Bronchial epithelial cell (primary cell): ENCODE measurements at places on chromosomes 16 and 17. TPM values are rescaled to one million over a fixed set of nuclear protein-coding genes. Genes with fewer than 3 reads are reported as not detected.

DNA sequence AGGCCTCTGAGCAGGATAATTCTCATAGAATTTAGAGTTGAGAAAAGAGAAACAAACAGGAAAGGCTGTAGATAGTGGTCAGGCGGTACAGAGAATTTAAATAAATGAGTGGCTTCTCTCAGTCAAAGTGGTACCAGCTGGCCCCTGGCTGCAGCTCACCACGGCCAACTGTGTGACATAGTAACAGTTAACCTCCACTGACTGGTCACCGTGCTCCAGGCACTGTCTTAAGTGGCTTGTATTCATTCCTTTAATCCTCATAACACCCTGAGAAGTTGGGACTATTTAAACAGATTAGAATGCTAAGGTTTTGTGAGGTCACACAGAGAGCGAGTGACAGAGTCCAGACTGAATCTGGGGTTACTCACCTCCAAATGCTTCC lies 108.9 kb downstream of the GNAO1 start:
- DNase-seq = no peak

- DNase-seq = no peak
These were observed 48.4 kb downstream of the COTL1 start for GRCh38 chr16:84569382-84569987.

Gene HSD17B2
- total RNA-seq = 10.4 and 63.7 TPM in 2 replicates

Gene KCTD13
- total RNA-seq = 8.2 and 12.2 TPM in 2 replicates

DNA sequence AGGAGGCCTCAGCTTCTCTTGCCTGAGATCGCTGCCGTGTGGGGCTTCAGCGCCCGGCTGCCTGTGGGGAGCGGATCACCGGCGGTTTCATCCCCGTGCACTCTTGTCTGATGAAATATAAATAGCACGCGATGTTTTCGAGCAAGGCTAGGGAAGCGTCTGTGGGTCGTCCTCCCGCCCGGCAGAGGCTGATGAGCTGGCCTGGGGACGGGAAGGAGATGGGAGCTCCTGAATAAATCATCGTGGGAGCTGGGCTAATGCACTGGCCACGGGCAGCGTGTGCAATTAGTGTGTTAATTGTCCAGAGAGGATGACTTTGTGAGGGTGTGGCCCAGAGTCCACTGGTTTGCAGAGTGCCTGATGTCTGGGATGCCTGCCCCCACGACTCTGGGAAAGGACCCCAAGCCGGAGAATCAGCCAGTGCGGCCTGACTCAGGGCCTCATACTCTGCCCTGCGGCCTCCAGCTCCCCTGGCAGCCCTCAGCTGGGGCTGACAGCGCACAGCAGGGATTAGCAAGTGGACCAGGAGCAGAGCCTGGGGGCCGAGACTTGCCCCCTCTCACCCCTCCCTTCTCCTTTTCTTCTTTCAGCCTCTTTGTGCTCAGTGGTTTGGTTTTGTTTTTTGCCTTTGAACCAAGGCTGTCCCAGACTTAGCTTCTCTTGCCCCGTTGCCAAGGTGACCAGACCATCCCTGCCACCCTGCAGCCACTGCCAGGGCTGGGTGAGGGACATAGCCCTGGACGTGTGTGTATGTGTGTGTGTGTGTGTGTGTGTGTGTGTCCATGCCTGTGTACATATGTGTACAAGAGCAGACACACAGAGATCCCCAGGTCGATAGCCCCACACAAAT lies 21.4 kb downstream of the KCNJ12 start:
- DNase-seq = no peak

GRCh38 chr17:39658760-39659159 lies 6.4 kb upstream of the TCAP start:
- no peak for DNase-seq

- no peak for DNase-seq
These were observed 1.8 kb upstream of the RILP start for GRCh38 chr17:1651559-1651844.

Gene TMEM100
- not detected in 2 replicates for total RNA-seq

DNA sequence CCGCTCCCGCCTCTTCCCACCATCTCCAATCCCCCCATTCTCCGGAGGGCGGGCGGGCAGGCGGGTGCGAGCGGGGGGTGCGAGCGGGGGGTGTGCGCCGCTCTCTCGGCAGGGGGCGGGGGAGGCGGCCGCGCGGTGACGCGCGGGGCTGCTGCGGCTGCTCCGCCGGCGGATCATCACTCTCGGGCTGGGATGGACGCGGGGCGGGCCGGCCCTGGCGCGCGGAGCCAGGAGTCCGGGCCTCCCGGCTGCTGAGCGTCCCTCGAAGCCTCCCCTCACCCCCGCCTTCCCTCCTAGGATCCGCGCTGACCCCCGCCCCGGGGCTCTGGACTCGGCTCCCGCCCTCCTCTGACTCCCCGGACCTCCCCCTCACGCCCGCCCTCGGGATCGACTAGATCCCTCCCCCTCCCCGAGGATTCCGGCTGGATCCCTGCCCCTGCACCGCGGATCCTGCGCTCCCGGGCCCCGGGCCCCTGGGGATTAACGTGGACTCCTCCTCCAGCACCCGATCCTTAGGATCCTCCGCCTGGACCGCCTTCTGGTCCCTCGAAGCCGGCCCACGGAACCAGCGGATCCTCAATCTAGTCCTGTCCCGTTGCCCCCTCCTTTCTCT lies 946 bp upstream of the TMEM256 start:
- no peak for DNase-seq

Gene CSH1
- total RNA-seq = not detected in 2 replicates

GRCh38 chr16:72721981-72722380 lies 325.9 kb downstream of the ZFHX3 start:
- no peak for DNase-seq

Gene SP6
- total RNA-seq = 0.79 and 2.4 TPM in 2 replicates

DNA sequence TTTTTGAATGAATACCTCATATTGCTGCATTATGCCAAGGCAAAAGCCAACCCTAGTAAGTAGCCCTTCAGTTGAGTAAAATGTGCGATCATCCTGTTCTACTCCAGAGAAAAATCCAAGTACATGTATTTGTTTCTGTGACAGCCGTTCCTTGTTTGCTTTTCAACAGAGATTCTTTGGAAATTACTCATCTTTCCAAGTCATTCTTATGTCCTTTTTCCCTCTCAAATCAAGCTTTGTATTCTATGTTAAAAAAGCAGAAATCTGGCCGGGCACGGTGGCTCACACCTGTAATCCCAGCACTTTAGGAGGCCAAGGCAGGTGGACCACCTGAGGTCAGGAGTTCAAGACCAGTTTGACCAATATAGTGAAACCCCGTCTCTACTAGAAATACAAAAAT lies 112.9 kb upstream of the HAS3 start:
- peak; percentile 91 for DNase-seq

GRCh38 chr17:610276-610675 lies 104.4 kb downstream of the VPS53 start:
- no peak for DNase-seq

Gene HASPIN
- 0.53 and 0.64 TPM in 2 replicates for total RNA-seq

Gene GP1BA
- not detected in 2 replicates for total RNA-seq

Gene C16orf92
- not detected in 2 replicates for total RNA-seq

Gene AOC3
- total RNA-seq = 0.26 TPM in 2 replicates

Gene EME2
- 5.8 and 6.1 TPM in 2 replicates for total RNA-seq
